Hair follicle dermal papilla cell (primary cell): ENCODE measurements at places on chromosomes 12 and 14. TPM values are rescaled to one million over a fixed set of nuclear protein-coding genes. Genes with fewer than 3 reads are reported as not detected.

Gene P2RX2
- total RNA-seq, result not detected in 2 replicates

Gene DNAI7
- 0.12 TPM in 1 of 2 replicates, not detected in the other for total RNA-seq

Gene FGF23
- total RNA-seq, result not detected in 2 replicates

Gene AICDA
- total RNA-seq, result not detected in 2 replicates

Gene WSCD2
- total RNA-seq, result not detected in 2 replicates

Gene KRT73
- total RNA-seq, result not detected in 2 replicates

Gene SRP54
- 65.4 and 66.5 TPM in 2 replicates for total RNA-seq

Gene NPAS3
- 0.85 and 1.3 TPM in 2 replicates for total RNA-seq

Gene DNAJC22
- total RNA-seq, result 0.32 and 1.1 TPM in 2 replicates

Gene PHC1
- total RNA-seq, result 23.4 and 24.5 TPM in 2 replicates

Gene FOXG1
- total RNA-seq, result not detected in 2 replicates

Gene MYF5
- not detected in 2 replicates for total RNA-seq

Gene SYT1
- 0.85 and 2.1 TPM in 2 replicates for total RNA-seq

Gene CLEC4D
- not detected in 2 replicates for total RNA-seq

Gene NEUROD4
- not detected in 2 replicates for total RNA-seq

Gene TRPV4
- 1.5 and 1.8 TPM in 2 replicates for total RNA-seq

Gene RND1
- total RNA-seq, result 0.16 TPM in 1 of 2 replicates, not detected in the other

Gene CYP46A1
- 0.36 and 2.1 TPM in 2 replicates for total RNA-seq

Gene ERBB3
- 0.73 and 2.3 TPM in 2 replicates for total RNA-seq

Gene MUCL1
- not detected in 2 replicates for total RNA-seq

Gene GLIPR1L1
- not detected in 2 replicates for total RNA-seq
